Epithelial cell of esophagus (primary cell): ENCODE measurements at places on chromosomes 6 and 20.

DNA sequence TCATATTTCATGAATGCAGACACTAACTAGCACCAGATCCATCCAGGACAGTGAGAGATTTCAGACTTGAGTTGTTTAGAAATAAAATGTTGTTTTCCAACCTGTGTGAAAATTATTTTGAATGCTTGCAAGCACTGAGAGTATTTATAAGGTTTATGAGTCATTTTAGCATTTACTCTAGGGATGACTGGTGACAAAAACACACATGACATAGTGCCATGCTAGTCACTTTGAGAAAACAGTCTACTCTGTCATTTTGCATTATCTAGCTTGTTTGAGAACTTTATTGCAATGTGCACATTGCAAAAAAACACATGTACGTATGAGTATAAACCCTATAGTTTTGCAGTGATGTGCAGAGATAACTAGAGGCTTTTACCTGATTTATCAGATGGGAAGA is 456.6 kb downstream of the LMBRD1 start:
- no peak for DNase-seq

GRCh38 chr6:109579361-109579760 is 96.3 kb upstream of the ZBTB24 start:
- DNase-seq = peak; percentile 58

DNA sequence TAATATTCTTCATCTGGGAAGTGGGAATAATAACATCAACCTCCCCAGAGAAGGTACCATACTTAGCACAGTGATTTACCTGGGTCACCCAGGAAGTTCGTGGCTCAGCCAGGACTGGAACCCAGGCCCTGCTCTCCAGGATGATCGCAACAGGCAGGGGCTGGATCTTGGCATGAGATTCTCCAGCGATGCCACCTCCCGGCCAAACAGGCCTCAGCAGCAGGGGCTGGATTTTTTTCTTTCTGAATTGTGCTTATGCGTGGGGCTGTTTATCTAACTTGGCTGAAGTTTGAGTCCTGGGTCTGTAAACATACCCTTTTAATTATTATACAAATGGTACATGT is 129.5 kb upstream of the PTPN1 start:
- peak; percentile 51 for DNase-seq

DNA sequence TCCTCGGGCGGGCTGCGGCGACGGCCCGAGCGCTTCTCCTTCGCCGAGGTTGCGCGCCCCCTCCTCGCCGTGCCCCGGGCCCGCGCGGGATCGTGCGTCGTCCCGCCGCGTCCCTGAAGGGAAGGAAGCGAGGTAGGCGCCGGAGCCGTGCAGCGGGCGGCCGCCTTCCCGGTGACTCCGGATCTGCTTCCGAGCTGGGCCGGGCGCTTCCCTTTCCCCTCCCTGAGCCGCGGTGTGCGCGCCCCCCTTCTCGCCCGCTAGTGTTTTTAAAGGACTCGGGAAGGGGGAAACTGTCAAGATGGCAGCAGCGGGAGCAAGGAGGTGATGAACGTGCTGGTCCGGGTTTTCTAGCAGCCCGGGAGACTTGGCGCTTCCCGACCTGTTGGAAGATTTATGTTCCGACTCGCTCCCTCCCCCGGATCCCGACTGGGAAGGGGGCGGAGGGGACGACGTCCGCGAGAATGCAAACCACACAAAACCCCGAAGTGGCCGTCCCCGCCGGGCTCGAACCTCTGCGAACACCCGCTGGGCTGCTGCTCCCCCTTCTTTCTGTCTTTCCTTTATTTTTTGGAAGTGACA is 744 bp upstream of the FOXO3 start:
- peak; percentile 71 for DNase-seq

- DNase-seq = peak; percentile 60
These were observed 77.7 kb upstream of the OLIG3 start for GRCh38 chr6:137571854-137572253.

DNA sequence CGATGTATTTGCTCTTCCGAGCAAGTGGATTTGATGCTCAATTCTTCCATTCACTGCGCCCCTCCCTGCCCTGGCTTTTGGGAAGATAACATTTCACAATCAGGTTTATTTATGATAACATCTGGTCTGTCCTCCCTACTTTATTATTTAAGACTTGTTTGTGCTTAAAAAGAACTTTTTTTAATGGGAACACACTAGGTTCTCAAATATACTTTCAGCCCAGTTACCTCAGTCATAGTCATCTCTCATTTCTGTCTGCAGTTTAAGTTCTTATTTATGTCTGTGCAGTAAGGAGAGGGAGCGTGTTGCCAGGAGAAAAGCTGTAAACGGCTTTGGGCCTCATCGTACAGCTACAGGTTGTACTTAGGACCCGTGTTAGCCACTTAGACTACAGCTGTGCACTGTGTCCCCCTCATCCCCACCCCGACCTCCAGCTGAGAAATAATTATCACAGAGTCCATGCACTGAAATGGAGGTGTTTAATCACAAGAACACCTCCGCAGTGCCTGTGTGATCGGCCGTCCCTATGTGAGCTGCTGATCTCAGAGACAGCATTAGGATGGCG is 99.3 kb downstream of the RPP40 start:
- no peak for DNase-seq

- no peak for DNase-seq
These were observed 36.3 kb downstream of the PPP1R3G start for GRCh38 chr6:5121479-5121878.

- DNase-seq = no peak
These were observed 2.2 kb upstream of the FAM162B start for GRCh38 chr6:116767715-116768114.

- DNase-seq = no peak
These were observed 41.6 kb upstream of the SPDEF start for GRCh38 chr6:34597605-34598353.

DNA sequence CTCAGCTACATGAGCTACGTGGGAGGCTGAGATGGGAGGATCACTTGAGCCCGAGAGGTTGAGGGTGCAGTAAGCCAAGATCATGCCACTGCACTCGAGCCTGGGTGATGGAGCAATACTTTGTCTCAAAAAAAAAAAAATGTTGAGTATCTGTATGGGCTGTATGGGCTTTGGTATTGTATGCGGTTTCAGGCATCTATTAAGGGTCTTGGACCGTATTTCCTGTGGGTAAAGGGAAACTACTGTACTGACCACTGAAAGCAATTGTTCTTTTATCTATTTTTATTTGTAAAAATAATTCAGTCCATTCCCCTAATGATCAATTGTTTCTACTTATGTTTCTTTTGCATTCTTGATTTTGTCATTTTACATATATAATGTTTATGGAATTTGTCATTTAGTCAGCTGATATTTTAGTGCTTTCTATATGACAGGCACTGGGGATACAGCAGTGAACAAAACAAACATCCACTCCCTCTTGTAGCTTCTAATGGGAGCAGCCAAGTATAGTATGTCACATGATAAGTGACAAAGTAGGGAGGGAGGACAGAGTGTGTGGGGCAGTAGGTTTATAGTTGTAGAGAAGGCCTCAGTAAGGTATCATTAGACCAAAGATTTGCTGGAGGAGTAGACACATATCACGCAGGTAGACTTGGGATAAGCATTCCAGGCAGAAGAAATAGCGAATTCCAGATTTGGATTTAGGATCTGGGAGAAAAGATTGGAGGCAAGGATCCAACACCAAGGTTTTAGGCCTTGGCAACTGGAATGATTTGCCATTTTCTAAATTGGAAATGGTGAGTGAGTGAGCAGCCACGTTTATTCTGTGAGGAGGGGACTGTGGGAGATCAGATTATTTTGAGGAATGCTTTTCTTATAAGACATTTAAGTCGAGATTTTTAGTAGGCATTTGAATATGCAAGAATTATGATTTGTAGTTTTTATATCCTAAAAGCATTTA is 6.0 kb downstream of the PCMT1 start:
- no peak for DNase-seq
